ENCODE measurements at places on chromosomes 4 and X. TPM values are rescaled to one million over a fixed set of nuclear protein-coding genes. Genes with fewer than 3 reads are reported as not detected.

- peak; percentile 28 for DNase-seq
Measured at GRCh38 chr4:35516102-35516501, 728.2 kb downstream of the ARAP2 start.

GRCh38 chr4:25913056-25913850, 767 bp upstream of the SMIM20 start:
- DNase-seq = peak; percentile 15

DNA sequence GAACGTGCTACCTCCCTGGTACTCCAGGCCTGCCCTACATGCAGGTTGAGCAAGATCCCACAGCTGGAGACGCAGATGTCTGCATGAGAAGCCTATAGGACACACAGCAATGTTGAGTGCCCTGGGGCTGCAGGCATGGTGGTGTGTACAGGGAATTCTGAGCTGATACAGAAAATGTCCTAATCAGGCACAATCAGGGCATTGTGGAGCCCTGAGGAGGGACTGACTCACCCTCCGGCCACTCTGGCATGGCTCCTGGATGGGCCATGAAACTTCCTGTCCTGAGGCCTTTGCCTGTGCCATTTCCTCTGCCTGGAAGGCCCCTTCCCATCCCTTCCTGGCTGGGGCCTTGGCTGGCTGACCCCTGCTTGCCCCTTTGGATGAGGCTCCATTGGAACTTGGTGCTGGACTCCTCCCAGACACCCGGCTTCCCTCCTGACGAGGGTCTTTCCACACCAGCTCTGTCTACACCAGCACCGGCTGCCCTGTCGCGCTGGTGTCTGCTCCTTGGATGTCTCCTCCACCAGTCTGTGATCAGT, 16.7 kb upstream of the AFAP1 start:
- DNase-seq = peak; percentile 58

DNA sequence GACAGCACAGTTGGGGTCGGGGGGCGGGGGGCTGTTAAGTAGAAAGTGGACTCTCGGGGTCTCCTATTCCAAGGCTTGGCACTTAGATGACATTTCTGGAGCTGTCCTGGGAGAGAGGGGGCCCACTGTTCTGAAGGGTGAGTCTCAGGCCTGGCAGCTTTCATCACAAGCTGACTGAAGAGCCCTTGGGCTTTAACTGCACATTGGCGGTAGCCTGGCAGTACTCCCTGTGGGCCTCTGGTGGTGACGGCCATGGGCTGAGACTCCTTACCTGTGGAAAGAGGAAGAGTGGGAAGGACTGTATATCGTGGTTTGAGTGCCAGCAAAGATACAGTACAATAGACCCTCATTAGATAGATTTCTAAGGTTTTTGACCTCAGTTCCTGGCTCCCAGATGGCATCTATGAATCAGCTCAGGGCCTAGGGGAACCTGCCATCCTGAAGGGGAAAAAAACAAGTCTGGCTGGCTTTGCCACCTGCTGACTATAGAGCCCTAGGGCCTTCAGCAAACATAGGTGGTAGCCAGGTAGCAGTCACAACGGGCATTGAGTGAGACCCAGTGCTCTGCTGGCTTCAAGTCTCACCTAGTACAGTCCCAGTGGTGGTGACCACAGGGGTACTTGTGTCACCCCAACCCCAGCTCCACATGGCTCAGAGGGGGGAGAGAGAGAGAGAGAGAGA, 87.9 kb downstream of the ANKRD17 start:
- DNase-seq = peak; percentile 42

GRCh38 chrX:49157194-49157593, 5.4 kb upstream of the MAGIX start:
- no peak for DNase-seq

- no peak for DNase-seq
Measured at GRCh38 chrX:150903110-150903508, 4.6 kb upstream of the CD99L2 start.

GRCh38 chr4:19711871-19712270, 539.8 kb upstream of the SLIT2 start:
- peak; percentile 26 for DNase-seq

DNA sequence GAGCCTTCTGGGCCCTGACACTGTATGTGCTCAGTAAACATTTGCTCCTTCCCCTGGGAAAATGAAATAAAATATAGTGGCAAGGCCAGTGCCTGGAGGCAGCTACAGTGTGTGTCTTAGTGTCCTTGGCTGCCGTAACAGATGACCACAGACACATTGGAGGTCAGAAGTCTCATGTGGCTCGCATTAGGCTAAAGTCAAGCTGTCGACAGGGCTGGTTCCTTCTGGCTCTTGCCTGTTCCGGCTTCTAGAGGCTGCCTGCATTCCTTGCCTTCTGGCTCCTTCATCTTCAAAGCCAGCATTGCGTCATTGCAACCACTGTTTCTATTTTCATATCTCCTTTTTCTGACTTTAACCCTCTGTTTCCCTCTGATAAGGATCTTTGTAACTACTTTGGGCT, 83.6 kb upstream of the STX18 start:
- no peak for DNase-seq

GRCh38 chr4:15451866-15452765, 17.6 kb upstream of the CC2D2A start:
- DNase-seq = peak; percentile 89

- DNase-seq = peak; percentile 44
Measured at GRCh38 chr4:140556372-140557085, 12.2 kb downstream of the UCP1 start.

DNA sequence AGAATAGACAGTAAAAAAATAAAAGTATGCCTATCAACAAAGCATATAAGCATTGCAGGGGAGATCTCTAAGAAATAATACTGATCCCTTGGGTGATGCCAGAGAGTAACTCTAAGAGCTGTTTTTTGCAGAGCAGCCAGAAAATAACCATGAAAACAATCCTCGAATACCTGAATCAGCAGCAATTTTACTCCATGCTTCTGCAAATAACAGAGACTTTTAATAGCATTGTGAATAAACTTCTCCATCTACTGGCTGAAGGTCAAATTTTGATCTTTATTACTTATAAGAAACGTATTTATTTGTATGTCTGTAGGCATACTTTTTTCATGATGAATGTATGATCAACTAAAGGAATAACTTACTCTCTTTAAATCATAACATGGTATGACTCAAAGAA, 334.5 kb downstream of the GALNTL6 start:
- DNase-seq = peak; percentile 3

DNA sequence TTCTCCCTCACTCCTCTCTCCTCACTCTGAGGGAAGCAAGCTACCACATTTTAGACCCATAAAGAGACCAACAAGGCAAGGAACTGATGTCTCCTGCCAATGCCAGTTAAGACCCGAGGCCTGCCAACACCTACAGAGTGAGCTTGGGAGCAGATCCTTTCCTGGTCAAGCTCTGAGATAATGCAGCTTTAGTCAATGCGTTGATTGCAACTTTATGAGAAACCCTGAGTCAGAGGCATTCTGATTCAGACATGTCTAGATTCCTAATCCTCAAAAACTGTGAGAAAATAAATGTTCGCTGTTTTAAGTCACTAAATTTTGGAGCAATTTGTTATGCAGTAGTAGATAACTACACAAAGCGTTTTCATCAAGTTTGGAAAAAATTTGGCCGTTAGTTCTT, 115.5 kb downstream of the JADE1 start:
- peak; percentile 75 for DNase-seq

- peak; percentile 43 for DNase-seq
Measured at GRCh38 chrX:78139160-78140123, at the start of gene TAF9B. TAF9B (minus strand) TSS chrX:78139650; CDS start chrX:78139611, 39 bp downstream.

- no peak for DNase-seq
Measured at GRCh38 chrX:103330681-103331288, 746 bp downstream of the TCEAL7 start.

DNA sequence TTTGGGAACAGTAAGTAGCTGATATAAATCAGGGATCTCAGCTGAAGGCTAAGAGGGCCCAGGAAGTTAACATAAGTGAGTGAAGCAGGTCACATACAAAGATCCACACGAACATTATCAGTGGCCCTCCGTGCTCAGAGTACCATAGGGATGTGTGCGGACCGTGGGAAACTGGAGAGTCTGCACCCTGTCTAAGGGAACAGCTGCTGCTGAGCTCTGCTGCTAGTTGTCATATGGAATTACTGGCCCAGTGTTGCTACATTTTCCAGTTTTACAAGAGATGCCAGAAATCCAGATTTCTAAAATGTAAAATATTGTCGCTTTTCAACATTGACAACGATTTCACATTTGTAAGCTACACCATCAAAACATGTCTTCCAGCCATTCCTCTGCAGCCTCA, 90.5 kb downstream of the RTL5 start:
- DNase-seq = no peak

- no peak for DNase-seq
Measured at GRCh38 chrX:102860235-102860634, 76.8 kb upstream of the RAB40AL start.

DNA sequence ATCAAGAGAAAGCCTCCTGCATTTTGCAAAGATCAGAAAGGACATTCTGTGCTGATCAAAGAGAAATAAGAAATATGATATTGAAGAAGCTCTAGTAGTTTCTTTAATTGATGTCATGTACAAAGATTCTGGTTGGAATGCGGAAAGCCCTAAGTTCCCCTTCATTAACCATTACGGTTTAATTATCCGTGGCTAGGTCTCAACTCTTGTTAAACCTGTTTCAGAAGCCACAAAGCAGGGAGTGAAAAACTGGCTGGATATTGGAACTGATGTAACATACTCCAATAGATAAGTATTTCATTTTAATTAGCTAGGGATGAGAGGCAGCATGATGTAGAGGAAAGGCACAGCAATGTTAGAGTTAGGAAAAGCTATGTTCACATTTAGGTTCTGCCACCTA, 55.7 kb downstream of the SPANXN3 start:
- DNase-seq = no peak

DNA sequence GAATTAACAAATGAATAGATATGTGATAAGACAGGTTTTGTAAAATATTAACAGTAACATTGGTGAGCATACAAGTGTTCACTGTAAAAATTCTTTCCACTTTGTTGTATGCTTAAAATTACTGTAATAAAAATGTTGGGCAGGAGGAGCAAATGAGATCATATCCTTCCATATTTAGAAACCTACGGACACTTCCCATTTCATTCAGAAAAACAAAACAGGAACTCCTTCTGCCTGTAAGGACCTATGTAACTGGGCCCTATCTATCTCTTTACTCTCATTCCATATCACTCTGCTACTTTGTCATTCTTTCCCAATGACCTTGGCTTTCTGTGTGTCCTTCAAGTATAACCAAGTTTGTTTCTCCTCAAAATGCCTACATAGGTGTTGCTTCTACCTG, 53.7 kb upstream of the SLC39A8 start:
- no peak for DNase-seq

Gene FDCSP
- total RNA-seq = not detected

Gene USP17L12
- total RNA-seq = not detected

Gene GYPA
- not detected for total RNA-seq

Gene TRIM61
- total RNA-seq = 2.2 TPM

Gene CLIC2
- total RNA-seq = not detected

Data from foreskin keratinocyte (primary cell).